Dermis lymphatic vessel endothelial cell (primary cell): ENCODE measurements at places on chromosomes 6 and 20. TPM values are rescaled to one million over a fixed set of nuclear protein-coding genes. Genes with fewer than 3 reads are reported as not detected.

Gene OR12D3
- not detected in 2 replicates for total RNA-seq

Gene FAM162B
- total RNA-seq = 6.5 and 7.9 TPM in 2 replicates

Gene SIRPD
- not detected in 2 replicates for total RNA-seq

Gene ANGPT4
- total RNA-seq = not detected in 2 replicates

Gene EBF4
- total RNA-seq = 1.2 and 1.5 TPM in 2 replicates

Gene CLPSL1
- total RNA-seq = not detected in 2 replicates

Gene MYCT1
- 144 and 192 TPM in 2 replicates for total RNA-seq

Gene NHSL1
- 20.4 and 42.2 TPM in 2 replicates for total RNA-seq

Gene SNRPB2
- 36.4 and 53.3 TPM in 2 replicates for total RNA-seq

Gene PLG
- not detected in 2 replicates for total RNA-seq

Gene ABHD16B
- not detected in 2 replicates for total RNA-seq

Gene CST4
- total RNA-seq = not detected in 2 replicates

Gene C6orf118
- not detected in 2 replicates for total RNA-seq

Gene COMMD7
- total RNA-seq = 23.6 and 26.0 TPM in 2 replicates

Gene SNX14
- total RNA-seq = 136 and 148 TPM in 2 replicates

Gene PRIM2
- total RNA-seq = 9.6 and 10.5 TPM in 2 replicates

Gene CST3
- total RNA-seq = 132 and 141 TPM in 2 replicates

Gene IDH3B
- 103 and 130 TPM in 2 replicates for total RNA-seq

Gene PRRT1
- under 0.01 TPM in 1 of 2 replicates, not detected in the other for total RNA-seq

Gene ENPP1
- 0.43 and 0.54 TPM in 2 replicates for total RNA-seq

Gene RPL10A
- total RNA-seq = 1,818 and 2,228 TPM in 2 replicates
